ENCODE measurements at places on chromosomes 7 and 10.

DNA sequence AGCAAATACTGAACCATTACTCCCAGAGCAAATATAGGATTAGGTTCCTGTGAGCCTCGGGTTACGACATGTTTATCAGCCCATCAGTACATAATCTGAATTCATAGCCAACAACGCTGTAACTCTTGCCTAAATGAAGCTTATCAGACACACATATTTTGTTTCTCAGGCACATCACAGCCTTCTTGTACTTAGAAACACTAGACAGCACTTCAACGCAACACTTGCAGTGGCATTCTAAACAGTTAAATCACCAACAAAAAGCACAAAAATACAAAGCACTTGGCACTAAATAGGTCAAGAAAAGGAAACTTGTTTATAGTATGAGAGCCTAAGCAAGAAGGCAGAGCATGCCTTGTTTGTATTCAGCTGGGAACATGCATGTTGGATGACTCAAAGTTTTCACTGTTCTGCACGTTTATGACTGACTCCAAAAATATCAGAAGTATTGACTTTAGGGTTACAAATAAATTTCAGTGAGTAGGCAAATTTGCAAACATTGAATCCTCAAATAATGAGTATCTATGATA lies 75.0 kb downstream of the VPS50 start:
- peak; percentile 62 for DNase-seq

- no peak for DNase-seq
Measured at GRCh38 chr10:103855424-103855823, at the start of gene SH3PXD2A. TSS of gene SH3PXD2A (minus strand) at chr10:103855576. CDS start at chr10:103855266, 310 bp downstream.

- DNase-seq, result no peak
Measured at GRCh38 chr7:2544541-2545188, 10.7 kb downstream of the BRAT1 start.

- no peak for DNase-seq
Measured at GRCh38 chr7:92313055-92313454, 67.3 kb downstream of the ANKIB1 start.

- DNase-seq, result no peak
Measured at GRCh38 chr7:94288096-94288495, 106.6 kb upstream of the COL1A2 start.

GRCh38 chr7:38704041-38704547 lies 72.9 kb upstream of the AMPH start:
- no peak for DNase-seq

GRCh38 chr10:92891885-92892690 lies 43.8 kb downstream of the EXOC6 start:
- peak; percentile 53 for DNase-seq

DNA sequence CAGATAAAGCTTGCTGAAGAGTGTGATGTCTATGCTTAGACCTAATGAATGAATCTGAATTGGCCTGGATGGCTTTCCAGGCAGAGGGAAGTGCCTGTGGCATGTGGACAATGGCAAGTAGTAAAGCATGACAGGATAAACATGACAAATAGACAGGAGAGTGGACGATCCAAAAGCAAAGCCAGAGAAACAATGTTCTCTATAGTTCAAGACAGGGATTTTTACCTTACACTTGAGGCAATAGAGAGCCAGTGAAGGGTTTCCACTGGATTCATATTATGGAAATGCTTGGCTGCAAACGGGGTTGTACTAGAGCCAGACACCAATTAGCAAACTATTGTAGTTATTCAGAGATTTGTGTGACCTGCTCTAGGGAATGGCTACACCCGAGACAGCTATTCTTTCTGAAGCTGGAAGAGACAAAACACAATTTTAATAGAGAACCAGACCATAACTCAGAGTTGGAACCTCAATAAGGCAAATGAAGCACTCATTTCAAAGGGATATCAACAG lies 2.3 kb downstream of the AGMO start:
- no peak for DNase-seq

DNA sequence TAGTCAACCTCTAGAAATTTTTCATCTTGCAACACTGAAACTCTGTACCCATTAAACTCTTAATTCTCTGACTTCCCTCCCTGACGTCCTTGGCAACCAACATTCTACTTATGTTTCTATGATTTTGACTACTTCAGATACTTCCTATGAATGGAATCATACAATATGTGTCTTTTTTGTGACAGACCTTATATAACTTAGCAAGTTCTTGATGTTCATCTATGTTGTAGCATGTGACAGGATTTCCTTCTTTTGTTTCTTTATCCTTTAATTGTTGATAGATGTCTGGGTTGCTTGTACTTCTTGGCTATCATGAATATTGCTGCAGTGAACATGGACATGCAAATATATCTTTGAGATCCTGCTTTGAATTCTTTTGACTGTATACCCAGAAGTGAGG lies 240.8 kb downstream of the ADK start:
- DNase-seq, result no peak

GRCh38 chr10:131899695-131900349 lies 986 bp upstream of the PPP2R2D start:
- DNase-seq, result no peak

DNA sequence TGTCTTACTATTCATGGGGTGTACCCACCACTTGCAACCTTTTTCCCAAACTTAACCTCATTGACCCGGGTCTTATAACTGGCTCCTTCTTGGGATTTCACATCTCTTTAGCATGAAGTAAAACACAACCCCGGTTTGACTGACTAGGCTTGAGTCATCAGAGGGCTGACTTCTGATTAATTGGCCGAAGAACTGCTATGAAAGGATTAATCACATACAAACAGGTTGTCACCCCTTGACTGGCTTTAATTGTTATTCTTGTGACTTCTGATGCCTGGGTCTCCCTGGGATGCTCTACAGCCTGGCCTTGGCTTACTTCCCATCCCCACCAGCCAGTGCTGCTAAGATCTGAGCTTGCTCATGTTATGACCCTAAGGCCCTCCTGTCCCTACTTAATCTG lies 8.8 kb upstream of the CRPPA start:
- no peak for DNase-seq

GRCh38 chr10:90226517-90226916 lies 525.1 kb downstream of the KIF20B start:
- DNase-seq, result no peak

GRCh38 chr10:119209035-119209735 lies 1.8 kb downstream of the GRK5 start:
- DNase-seq, result no peak

DNA sequence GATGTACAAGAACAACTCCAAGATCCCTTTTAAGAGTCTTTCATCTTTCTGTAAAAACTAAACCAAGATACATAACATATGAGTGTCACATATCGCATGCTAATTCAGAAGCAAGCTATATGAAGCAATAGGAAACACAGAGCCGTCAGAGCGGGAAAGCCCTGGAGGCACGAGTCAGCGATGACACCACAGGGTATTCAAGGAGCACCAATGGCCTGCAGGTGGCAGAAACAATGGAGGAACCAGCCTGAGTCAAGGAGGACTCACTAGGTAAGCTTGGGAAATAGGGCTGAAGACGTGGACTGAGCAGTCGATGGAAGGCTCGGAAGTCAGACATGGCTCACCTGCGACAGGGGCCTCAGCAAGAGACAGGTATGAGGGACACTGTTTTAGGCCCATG lies 214.4 kb downstream of the FAM107B start:
- no peak for DNase-seq

GRCh38 chr10:43930243-43930642 lies 281.6 kb upstream of the ZNF32 start:
- no peak for DNase-seq

GRCh38 chr7:109343678-109344077 lies 774.0 kb downstream of the DNAJB9 start:
- no peak for DNase-seq

DNA sequence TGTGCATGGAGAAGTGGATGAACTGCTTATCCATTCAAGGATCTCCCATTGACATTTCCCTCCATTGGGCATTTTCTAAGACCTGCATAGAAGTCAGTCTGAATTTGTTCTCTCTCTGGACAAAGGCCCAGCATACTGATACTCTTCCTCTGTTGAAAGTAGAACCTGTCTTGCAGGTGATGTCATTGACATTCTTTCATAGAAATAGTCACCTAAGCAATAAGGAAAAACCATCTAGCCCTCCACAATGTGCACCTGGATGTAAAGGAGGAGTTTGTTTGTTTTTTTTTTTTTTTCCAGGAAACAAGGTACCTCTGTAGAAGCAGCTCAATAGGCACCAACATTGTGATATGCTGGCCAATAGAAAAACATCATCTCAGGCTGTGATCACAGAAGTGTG lies 150.4 kb downstream of the DPY19L1 start:
- no peak for DNase-seq

DNA sequence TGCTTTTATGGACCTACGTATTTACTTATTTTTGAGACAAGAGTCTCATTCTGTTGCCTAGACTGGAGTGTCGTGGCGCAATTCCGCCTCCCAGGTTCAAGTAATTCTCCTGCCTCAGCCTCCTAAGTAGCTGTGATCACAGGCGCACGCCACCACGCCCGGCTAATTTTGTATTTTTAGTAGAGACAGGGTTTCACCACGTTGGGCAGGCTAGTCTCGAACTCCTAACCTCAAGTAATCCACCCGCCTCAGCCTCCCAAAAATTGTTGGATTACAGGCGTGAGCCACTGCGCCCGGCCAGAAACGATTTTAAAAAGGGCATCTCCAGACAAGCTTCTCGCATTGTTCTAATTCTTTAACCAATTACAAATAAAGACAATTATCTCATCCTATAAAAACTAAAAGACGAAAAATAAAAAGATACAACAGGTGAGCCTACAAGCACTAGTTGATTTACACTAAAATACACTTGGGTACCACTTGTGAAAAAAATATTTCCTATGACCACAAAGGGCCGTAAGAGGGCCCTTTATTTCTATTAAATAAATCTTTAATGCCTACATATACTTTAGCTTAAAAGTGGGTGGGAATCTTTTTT lies 2.4 kb downstream of the TRA2A start:
- DNase-seq, result no peak

GRCh38 chr10:88642963-88643362 lies 21.3 kb upstream of the LIPF start:
- DNase-seq, result no peak

DNA sequence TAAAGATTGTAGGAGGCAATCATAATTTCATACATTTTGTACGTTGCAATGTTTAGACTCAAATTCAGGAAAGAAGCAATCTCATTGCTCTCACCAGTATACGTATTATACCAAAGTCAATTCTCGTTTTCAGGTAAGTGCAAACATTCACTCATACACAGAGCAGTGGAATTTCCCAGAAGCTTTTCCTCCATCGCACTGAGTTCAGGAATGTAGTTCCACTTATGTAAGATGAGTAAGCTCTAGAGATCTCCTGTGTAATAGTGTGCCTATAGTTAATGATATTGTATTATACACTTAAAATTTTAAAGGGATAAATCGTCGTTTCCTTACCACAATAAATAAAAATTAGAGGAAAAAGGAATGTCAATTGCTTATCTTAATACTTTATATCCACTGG lies 470.8 kb upstream of the KCND2 start:
- no peak for DNase-seq

GRCh38 chr7:100968650-100969049 lies 715 bp upstream of the MUC12 start:
- no peak for DNase-seq

DNA sequence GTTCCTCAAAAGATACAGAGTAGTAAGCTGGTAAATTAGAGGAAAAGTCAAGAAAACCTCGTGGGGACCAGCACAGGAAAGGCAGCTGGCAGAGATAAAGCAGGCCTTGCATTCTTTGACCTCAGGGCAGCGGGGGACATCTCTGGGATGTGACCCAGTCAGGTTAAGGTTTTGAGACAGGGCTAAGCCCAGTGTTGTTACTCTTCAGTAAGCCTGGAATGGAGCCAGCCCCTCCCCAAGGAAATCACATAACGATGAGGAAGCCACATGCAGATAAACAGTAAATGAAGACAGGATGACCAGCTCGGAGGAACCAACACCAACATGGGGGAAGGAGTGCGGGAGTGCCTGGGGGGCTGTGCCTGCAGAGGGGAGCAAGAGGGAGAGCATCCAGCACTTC lies 99.6 kb downstream of the JAZF1 start:
- DNase-seq, result no peak

DNA sequence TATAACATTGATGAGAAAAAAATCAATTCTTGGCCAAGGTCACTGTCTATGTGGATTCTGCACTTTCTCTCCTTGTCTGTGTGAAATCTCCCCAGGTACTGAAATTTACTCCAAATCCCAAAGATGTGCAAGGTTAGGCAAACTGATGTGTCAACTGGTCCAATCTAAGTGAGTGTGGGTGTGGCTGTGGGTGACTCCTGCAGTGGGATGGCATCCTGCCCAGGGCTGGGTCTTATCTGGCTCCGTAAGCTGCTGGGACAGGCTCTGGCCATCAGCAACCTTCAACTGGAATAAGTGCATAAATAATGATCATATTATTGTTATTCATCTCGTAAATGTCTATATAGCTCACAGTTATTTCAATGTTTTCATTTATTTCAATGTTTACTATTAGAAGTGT lies 79.3 kb downstream of the JCAD start:
- DNase-seq, result no peak

DNA sequence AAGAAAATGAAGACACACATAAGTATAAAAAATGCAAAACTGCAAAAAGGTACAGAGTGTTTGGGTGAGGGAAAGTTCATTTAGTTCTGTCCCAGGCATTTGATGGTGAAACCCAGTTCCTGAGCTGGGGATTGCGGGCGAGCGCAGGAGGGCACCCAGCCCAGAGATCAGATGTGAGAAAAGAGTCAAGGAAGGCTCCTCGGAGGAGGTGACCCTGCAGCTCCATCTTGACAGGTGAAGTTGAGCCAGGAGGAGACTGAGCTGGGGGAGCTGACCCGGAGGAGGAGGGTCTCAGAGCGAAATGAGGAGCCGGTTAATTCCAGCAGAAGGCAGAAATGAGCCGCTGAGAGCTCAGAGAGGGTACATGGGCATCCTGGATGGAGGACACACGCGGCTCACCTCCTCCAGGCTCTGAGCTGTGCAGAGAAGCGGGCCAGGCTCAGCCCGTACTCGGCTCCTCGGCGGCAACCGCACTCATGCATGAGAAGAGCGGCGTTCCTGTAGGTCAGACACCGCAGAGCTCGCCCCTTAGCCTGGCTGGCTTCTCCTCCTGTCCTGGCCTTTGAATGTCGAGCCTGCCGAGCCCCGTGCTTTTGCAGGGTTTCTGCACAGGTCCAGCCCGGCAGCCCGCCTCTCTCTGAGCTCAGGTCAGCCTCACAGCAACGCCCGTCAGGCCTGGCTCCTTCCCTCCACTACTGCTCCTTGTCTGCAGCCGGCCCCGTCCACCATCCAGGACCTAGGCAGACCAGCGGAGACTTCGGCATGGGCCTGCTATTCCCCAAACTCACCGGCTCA lies 9.5 kb upstream of the RAMP3 start:
- no peak for DNase-seq
